ENCODE measurements at places on chromosomes 2 and 18. TPM values are rescaled to one million over a fixed set of nuclear protein-coding genes. Genes with fewer than 3 reads are reported as not detected.

DNA sequence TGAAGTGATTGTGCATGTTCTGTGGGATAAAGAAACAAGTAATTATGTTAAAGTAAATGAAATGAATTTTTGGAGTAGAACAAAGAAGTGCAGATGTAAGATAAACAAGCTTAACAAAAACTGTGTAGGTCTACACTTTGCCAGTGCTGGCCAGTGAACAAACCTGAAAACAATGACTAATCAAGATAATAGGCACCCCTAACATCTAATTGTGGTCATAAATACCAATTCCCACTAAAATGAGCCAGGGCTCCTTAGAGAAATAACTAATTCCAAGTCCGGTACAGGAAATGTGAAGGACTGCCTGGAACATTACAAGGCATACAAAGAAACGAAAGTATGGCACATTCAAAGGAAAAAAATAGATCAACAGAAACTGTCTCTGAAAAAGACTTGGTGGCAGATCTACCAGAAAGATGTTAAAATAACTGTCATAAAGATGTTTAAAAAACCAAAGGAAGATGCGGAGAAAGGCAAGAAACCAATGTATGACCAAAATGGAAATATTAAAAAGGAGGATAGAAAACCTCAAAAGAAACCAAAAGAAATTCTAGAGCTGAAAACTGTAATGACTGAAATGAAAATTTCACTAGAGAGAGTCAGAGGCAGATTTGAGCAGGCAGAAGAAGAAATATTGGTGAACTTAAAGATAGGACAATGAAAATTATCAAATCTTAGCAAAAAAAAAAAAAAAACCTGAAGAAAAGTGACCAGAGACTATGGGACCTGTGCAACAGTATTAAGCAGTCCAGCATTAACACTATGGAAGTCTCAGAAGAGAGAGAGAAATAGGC lies 94.7 kb upstream of the SLC66A3 start:
- DNase-seq, result no peak

DNA sequence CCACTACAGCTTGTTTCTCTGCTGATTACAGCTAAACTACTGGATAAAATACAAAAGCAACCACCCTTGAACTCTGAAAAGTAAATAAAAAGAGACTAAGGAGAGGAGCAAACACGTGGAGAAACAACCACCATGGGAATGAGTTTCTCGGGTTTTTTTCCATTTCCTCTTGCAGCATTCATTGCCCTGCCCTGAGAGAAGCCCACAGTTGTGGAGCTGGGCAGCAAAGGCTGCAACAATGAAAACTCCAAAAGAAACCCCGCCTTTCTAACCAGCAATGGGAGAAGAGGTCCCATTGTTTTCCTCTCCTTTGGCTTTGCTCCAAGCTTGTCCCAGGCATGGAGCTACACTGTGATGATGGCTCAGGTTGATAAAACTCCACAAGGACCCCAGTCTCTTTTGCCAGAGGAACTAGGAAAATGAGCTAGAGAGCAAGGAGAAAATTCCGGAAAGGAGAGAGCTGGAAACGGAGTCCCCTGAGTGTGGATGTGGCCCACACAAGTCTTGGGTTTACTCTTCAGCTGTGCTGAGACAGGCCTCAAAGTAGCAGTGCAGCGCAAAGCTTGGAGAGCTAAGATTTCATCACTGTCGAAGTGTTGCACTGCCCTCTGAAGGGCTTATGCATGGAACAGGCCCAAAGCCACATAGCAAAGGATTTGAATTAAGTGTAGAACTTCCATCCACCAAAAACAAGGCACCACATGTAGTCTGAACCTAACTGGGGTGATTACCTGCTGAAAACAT lies 20.9 kb downstream of the NAPG start:
- DNase-seq, result no peak

DNA sequence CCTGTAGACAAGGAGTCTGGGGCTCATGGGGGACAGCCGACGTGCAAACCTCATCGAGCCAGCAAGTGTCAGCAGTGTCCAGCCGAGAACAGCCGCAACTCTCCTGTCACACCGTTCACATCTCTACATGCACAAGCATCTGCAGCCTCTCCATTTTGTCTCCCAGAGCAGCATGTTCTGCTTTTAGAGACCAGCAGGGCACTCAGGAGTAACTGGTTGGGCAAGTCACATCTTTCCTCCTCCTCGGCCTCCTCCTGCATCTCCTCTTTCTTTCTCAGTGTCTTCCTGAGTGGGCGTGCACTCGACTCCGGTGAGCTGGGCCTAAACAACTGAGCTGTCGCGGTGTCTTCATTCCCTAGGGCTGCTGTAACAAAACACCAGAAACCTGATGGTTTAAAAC lies 249.9 kb downstream of the SH3BP4 start:
- no peak for DNase-seq

DNA sequence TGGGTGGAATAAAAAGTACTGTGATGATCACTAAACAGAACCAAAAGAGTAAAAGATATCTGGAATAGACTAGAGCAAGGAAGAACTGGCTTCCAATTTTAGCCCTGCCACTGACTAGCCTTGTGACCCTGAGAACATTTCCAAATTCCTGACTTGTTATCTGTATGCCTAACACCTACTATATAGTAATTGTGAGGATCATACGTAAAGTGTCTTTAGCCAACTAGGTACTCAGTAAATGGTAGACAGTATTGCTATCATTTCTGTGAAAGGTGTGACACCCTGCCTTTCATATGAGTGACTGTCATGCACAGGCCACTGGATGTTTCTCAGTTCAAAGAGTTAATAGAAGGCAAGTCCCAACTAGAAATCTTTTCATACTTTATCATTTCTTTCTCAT lies 29.8 kb downstream of the CYTIP start:
- DNase-seq, result no peak

- DNase-seq, result no peak
These were observed 417.1 kb downstream of the HRH4 start for GRCh38 chr18:24877546-24877945.

GRCh38 chr2:207459990-207460757 lies 69.6 kb upstream of the CREB1 start:
- no peak for DNase-seq

DNA sequence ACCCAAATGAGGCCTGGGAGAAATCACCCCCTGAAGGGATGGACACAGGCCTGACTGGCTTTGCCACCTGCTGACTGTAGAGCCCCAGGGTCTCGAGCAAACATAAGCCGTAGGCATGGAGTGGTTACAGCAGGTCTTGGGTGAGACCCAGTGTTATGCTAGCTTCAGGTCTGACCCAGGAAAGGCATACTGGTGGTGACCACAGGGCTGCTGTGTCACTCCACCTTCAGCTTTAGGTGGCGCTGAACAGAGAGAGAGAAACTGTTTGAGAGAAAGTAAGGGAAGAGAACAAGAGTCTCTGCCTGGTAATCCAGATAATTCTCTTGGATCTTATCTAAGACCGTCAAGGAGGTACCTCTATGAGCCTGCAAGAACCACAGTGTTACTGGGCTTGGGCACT lies 1544.2 kb upstream of the TMEFF2 start:
- DNase-seq, result no peak

GRCh38 chr18:27685807-27686412 lies 491.0 kb downstream of the CDH2 start:
- no peak for DNase-seq

GRCh38 chr18:76806301-76806700 lies 16.1 kb upstream of the ZNF236 start:
- no peak for DNase-seq

DNA sequence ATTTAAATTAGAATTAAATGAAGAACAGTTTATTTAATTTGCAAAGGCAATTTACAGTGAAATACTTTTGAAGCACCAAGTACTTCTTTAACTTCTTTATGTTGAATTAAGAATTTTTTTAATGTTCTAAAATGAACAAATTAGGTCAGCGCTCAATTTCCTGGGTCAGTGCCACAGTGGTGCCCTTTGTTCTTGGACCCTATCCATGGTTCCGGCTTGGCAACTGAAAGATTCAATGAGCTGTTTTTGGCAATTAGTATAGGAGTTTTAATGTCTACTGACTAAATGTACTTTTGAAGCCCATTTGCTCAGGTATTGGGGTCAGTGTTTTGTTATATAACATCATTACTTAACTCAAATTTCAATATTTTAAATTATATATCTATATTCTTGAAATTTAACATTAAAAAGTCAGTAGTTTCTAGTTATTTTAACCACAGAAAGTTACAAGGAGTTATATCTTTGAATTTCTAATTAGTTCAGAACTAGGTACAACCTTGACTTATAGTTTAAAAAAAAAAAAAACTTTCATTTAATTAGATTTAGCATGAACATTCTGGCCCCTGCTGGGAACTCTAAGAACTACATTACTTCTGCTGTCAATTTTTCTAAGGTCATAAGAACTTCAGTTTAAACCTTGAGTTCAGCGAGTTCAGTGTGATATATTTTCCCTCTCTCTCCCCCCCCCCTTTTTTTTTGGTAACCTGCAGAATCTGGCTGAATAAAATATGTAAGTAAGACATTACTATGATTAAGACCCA lies 7.6 kb upstream of the MSTN start:
- no peak for DNase-seq

DNA sequence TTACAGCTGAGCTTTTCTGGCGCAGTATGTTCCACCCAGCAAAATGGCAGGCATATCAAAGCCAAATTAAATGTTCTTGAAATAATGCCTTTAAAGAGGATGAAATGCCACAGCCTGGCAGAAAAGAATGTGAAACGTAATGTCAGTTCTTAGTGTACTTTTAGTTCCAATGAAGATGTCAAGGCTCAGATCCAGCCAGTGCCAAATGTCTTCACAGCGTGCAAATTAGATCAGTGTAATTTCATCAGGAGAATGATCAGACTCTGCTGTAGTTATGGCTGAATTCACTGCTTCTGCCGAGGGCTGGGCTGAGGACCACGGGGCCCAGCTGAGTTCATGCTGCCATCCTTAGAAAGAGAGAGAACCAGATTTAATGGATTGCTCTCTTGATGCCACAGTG lies 78.7 kb upstream of the ITGA4 start:
- DNase-seq, result no peak

- DNase-seq, result no peak
These were observed 58.8 kb downstream of the SPP2 start for GRCh38 chr2:234109321-234109720.

- DNase-seq, result no peak
These were observed 60.7 kb downstream of the INPP4A start for GRCh38 chr2:98505311-98505808.

DNA sequence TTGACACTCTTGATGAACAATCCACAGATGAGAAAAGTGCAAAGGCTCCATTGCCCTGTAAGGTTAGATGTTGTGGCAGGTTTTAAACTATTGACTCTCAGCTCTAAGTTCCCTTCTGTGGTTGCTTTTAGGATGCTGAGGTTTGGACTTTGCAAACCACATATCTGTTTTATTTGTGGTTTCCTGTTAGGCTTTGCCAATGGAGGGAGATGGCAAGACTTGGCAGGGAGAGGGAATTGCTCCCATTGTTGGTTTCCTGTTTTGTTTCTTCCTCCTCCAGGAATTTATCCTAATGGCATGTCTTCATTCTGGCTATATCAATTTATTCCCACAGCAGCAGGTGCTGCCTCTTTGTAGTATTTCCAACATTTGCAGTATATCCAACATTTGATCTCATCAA lies 772.3 kb downstream of the LRRTM4 start:
- DNase-seq, result no peak

DNA sequence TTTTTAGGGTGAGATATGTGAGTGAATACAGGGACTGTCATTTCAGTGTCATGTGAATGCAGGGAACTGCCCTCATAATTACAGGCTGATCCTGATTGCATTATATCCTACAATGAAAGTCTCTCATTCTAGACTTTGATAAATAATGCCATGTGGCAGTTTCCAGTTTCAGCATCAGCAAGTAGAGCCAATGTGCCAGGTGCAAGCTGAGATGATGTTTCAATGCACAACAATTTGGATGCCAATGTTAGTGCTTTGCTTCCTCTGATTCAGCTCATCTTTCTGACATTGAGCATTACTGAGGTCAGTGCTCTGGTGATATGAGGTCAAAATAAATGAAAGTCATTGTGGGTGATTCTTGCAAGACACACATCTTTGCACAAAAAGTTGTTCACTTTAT lies 63.7 kb upstream of the TFPI start:
- no peak for DNase-seq

DNA sequence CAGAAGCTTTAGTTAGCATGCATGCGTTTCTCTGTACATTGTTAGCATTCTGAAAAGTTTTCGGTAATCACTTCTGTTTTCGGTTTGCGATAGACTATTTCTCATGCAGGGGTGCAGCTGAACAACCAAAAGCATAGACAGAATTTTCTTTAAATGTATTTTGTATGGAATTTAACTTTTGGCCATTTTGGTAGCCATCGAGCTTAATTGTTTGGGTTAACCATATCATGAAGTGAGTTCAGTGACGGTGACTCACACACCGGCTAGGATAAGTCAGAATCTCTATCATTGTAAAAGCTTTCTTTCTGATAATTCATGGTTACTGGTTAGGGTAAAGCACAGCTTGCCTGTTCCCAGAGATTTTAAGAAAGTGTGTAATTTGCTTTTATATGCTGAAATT lies 107.2 kb downstream of the CD226 start:
- DNase-seq, result no peak

DNA sequence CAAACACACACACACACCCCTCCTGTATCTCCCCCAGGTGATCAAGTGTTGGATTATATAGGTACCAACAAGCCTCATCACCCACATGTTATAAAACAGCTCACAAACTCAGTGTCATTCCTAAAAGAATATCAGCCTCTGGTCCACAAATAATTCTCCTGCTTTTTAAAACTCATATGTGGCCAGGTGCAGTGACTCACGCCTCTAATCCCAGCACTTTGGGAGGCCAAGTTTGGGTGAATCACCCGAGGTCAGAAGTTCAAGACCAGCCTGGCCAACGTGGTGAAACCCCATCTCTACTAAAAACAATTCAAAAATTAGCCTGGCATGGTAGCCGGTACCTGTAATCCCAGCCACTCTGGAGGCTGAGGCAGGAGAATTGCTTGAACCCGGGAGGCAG lies 87.8 kb downstream of the LRATD1 start:
- DNase-seq, result no peak

GRCh38 chr2:118032169-118033013 lies 18.5 kb upstream of the CCDC93 start:
- DNase-seq, result no peak

- DNase-seq, result no peak
These were observed 63.8 kb downstream of the PLCL1 start for GRCh38 chr2:197868206-197868605.

GRCh38 chr2:148110184-148110583 lies 89.3 kb downstream of the MBD5 start:
- DNase-seq, result no peak

GRCh38 chr18:23336101-23336500 lies 117.0 kb upstream of the RIOK3 start:
- peak; percentile 59 for DNase-seq

- DNase-seq, result no peak
These were observed at the start of gene C2orf72 for GRCh38 chr2:231037202-231037730. TSS of gene C2orf72 (plus strand) at chr2:231037523. CDS start at chr2:231037566, 43 bp downstream.

The COL4A3 gene
- total RNA-seq, result 6.1 TPM

The GPR55 gene
- total RNA-seq, result 0.11 TPM

The ATP6V1B1 gene
- total RNA-seq, result 0.60 TPM

The BZW1 gene
- total RNA-seq, result 91.6 TPM

All from heart left ventricle (tissue), 16 donors.